Stimulated activated CD8-positive, alpha-beta memory T cell treated with anti-CD3 and anti-CD28 coated beads, Interleukin-4, amount 100 ng/mL, for 1 hour (primary cell): ENCODE measurements at places on chromosomes 13 and 19.
A peak's percentile ranks its signal among the peaks of the same experiment; 100 is the strongest.

DNA sequence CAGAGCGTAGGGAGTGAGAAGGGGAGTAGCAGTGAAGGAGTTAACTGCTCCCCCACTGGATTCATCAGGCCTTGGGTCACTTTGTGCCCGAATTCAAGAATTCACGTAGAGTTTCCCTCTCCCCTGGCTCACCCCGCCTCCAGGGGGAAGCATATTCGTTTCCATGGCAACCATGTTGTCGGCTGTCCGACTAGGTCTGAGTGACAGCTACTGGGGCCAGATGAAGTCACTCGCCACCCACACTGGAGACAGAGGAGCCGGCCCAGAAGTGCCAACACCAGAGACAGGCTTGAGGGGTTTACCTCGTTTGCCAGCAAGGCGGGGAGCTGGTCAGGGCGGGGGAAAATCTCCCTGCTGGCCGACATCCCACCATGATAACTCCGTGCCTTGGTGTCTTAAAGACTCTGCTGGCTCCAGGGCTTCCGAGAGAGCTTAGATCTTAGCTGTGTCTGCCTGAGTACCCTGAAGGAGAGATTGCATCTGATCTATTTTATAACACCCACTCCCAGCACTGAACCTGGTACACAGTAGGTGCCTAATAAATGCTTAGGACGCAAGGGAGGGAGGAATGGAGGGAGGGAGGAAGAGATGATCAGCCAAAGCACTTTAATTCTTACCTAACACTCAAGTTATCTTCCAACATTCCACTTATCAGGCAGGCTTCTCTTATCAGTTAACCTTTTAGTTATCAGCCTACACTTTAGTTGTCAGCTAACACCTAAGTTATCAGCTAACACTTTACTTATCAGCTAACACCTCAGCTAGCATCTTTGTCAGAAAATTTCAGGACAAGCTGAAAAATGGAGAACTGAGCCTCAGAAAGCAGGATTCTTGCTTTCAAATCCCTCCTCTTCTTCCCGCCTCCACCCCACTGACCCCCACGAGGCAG, 57.2 kb upstream of the ZNRF4 start:
- DNase-seq: no peak

DNA sequence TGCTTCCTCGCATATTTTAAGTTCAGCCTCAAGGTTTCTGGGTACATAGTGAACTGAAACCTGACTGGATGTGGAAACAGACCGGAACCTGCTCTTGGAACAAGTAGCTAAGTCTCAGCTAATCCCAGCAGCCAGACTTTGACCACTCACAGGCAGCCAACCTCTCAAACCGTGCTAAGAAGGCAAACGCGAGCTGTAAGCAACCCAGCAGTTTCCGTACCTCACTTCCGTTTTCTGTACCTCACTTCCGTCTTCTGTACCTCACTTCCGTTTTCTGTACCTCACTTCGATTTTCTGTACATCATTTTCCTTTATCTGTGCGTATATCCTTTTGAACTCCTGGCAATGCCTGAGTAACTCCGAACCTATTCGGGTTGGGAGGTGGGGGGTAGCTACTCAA, 96.8 kb downstream of the SUCLA2 start:
- no peak for DNase-seq

- DNase-seq: no peak
Measured at GRCh38 chr13:29922896-29923295, 72.5 kb upstream of the UBL3 start.

- DNase-seq: no peak
Measured at GRCh38 chr19:1225440-1226226, 12.2 kb downstream of the CBARP start.

- no peak for DNase-seq
Measured at GRCh38 chr13:26436914-26437313, 120.6 kb upstream of the WASF3 start.

DNA sequence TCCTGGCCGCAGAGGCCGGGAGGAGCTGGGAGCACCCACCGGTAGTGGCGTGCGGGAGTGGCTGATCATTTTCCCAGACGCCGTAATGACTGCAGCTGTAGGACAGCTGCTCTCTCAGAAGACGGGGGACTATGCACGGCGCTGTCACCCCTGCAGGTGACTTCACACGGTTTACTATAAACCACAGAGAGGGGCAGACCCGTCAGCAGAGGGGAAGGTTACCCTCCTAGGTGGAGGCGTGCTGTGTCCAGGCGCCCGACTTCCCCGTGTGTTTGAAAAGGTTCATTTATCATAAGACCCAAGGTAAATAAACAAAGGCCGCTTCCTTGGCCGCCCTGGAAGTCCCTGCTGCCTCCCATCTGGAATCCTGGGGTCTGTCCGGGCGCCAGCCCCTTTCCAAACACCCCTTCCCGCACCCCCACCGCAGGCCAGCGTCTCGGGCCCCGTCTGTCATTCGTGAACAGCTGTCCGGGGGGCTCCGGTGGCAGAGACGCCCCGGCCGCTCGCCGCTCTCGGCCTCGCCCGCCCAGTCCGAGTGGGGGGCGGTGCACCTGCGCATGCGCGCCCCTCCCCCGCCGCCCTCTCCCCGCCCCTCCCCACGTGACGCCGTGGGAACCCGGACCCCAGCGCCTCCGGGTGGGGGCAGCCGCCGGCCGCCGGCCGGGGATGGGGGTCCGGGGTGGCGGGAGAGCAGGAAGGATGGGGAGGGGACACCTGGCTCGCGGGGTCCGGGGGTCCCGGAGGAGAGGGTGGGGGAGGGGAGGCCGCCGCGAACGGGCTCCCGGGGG, 915 bp downstream of the SHC2 start:
- DNase-seq: no peak

GRCh38 chr19:15144046-15144646, 36.9 kb downstream of the SYDE1 start:
- DNase-seq: no peak

- no peak for DNase-seq
Measured at GRCh38 chr19:49570138-49570856, 10.1 kb downstream of the NOSIP start.

DNA sequence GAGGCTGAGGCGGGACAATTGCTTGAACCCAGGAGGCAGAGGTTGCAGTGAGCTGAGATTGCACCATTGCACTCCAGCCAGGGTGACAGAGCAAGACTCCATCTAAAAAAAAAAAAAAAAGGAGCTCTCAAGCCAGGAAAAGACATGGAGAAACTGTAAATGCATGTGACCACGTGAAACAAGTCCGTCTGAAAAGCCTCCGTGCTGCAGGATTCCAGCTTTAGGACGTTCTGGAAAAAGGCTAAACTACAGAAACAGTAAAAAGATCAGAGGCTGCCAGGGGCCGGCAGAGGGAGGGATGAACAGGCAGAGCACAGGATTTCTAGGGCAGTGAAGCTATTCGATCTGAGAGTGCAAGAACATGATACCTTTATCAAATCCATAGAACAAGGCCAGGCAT, 40.7 kb upstream of the NDUFS7 start:
- DNase-seq: no peak

DNA sequence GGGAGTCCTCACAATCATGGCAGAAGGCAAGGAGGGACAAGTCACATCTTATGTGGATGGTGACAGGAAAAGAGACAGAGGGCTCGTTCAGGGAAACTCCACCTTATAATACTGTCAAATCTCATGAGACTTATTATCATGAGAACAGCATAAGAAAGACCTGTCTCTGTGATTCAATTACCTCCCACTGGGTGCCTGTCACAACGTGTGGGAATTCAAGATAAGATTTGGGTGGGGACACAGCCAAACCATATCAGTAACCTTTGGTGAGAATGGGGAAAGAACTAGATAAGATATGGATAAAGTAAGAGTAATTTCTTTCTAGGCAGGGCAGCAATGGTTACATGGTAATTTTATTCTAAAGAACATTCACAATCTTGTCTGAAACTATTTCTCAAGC, 344.9 kb upstream of the KLF12 start:
- DNase-seq: no peak

- no peak for DNase-seq
Measured at GRCh38 chr19:16141043-16141442, 2.4 kb upstream of the HSH2D start.

DNA sequence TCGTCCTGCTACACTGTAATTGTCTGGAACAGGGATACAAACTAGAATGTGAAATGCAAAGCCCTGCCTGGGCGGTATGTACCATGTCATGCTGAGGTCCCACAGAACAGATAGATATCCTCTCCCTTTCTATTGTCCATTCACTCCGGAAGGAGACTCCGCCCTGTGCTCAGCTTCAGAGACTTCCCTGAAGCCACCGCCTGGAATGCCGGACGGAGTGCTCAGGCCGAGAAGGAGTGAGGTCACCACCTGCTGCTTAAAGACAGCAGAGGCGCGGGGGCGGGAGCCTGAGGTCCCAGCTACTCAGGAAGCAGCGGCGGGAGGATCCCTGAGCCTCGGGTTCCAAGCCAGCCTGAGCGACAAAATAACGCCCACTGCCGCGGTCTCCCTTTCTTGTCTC, 890 bp upstream of the ZNF611 start:
- no peak for DNase-seq

GRCh38 chr19:21101521-21102242, 19.7 kb downstream of the ZNF714 start:
- DNase-seq: no peak

GRCh38 chr13:26571518-26571917, 14.0 kb downstream of the WASF3 start:
- no peak for DNase-seq

GRCh38 chr19:36939153-36939552, 23.0 kb downstream of the ZNF568 start:
- DNase-seq: no peak

- DNase-seq: no peak
Measured at GRCh38 chr19:33621065-33621785, 528 bp upstream of the CHST8 start.

DNA sequence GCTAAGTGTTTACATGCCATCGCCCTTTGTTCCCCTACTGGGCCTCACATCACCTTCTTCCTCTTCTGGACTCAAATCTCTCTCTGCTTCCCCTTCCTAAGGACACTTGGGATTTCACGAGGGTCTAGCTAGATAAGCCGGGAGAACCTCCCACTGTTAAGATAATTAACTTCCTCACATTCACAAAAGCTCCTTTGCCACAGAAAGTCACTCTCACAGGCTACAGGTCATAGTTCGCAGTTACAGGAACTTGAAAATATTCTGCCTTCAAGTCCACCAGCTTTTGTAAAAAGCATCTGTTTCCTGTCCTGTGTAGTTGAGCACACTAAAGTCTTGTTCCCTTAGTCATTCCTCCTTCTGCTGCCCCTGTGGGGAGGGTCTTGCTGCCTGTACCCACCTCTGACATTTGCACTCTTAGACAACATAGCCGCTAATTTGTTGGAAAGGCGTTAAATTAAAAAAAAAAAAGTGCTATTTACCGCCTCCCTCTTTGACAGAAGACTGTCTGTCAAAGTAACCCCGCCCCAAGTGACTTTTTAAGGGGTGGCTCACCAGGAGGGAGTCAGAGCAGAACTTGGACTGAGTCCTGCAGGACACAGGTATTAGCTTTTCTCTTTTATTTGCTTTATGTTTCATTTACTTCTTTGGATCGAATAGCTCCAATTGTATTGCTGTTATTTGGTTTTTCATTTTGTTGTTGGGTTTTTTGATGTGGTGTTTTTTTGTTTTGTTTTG, 26.8 kb upstream of the CEACAM21 start:
- DNase-seq: peak; percentile 60

- DNase-seq: no peak
Measured at GRCh38 chr19:47615714-47616113, 6.8 kb downstream of the BICRA start.

- no peak for DNase-seq
Measured at GRCh38 chr19:2488942-2489731, 13.2 kb downstream of the GADD45B start.

DNA sequence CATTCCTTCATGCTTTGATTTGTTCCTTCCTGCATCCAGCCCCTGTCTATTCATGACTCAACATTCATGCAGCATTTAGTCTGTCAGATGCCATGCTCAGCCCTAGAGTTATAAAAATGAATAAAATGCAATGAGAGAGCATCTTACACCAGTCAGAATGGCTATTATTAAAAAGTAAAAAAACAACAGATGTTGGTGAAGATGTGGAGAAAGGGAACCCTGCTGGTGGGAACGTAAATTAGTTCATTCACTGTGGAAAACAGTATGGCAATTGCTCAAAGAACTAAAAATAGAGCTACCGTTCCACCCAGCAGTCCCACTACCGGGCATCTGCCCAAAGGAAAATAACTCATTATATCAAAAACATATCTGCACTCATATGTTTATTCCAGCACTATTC, 70.0 kb upstream of the GTF3A start:
- no peak for DNase-seq

- no peak for DNase-seq
Measured at GRCh38 chr13:90868321-90868920, 479.1 kb upstream of the MIR17HG start.

- no peak for DNase-seq
Measured at GRCh38 chr13:113402471-113403254, 38.7 kb upstream of the GRTP1 start.

DNA sequence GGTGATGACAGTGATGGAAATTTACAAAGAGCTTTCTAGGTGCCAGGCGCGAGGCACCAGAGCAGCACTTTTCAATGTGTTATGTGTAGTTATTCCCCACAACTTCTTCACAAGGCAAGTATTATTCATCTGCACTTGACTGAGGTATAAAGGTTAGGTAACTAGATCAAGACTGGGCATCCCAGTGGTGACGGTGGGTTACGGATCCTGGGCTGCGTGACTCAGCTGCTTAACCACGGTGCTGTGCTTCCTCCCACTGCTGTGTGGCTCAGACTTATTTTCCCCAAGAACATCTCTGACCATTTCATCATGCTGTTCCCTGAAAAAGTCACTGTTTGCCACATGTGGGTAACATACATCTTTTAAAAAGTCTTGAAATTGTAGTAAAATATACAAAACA, 19.3 kb downstream of the EDDM13 start:
- DNase-seq: no peak

GRCh38 chr19:30530751-30531150, 158.6 kb downstream of the ZNF536 start:
- DNase-seq: no peak

DNA sequence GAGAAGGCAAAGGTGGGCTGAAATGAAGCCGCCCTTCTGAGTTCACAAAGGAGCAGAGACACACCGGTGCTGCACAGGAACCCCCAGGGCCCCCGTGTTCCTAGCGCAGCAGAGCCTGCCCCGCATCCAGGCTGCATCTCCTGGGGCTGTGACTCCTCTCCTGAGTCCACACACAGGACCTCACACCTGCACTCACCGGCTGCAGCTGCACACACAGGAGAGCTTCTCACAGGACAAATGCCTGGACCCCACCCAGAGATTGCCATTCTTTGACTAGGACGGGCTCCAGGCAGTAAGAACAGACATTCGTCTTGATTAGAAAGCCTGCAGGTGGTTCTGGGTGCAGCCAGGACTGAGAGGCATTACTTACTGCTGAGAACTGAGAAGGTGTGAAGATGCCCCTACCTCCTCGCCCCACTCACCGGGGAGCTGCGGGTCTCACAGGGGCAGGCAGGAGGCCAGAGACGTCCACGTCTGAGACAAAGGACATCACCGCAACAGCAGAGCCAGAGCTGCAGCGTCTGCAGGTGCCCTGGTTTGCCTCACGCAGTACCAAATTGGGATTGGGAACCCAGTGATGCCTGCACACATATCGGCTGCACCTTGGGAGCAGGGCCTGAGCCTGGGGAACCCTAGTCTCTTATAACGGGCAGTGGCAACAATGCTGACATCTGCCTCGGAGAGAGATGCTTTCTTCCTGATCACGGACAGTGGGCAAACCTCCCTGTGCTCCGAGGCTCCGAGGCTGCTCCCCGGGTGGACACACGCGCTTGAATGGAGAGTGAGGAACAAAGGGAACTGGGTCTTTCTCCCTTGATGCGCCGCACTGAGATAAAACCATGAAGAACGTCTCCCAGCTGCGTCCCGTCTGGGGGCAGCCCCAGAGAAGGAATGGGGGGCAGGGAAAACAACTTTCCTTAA, 50.4 kb downstream of the RASA3 start:
- no peak for DNase-seq

GRCh38 chr13:80339912-80340650, 845 bp downstream of the SPRY2 start:
- no peak for DNase-seq
